Muscle of back (tissue), 13 donors: ENCODE measurements at places on chromosomes 3 and 15. TPM values are rescaled to one million over a fixed set of nuclear protein-coding genes. Genes with fewer than 3 reads are reported as not detected.

- no peak for DNase-seq
Observed at GRCh38 chr3:157469561-157470294, 33.1 kb downstream of the PTX3 start.

- DNase-seq: no peak
Observed at GRCh38 chr15:101269479-101270223, 7.6 kb downstream of the SELENOS start.

GRCh38 chr15:69107025-69107620 is 53.3 kb upstream of the GLCE start:
- no peak for DNase-seq

GRCh38 chr15:68696414-68697363 is 117.9 kb downstream of the CORO2B start:
- DNase-seq: no peak

- no peak for DNase-seq
Observed at GRCh38 chr3:186687120-186687651, 21.4 kb downstream of the HRG start.

DNA sequence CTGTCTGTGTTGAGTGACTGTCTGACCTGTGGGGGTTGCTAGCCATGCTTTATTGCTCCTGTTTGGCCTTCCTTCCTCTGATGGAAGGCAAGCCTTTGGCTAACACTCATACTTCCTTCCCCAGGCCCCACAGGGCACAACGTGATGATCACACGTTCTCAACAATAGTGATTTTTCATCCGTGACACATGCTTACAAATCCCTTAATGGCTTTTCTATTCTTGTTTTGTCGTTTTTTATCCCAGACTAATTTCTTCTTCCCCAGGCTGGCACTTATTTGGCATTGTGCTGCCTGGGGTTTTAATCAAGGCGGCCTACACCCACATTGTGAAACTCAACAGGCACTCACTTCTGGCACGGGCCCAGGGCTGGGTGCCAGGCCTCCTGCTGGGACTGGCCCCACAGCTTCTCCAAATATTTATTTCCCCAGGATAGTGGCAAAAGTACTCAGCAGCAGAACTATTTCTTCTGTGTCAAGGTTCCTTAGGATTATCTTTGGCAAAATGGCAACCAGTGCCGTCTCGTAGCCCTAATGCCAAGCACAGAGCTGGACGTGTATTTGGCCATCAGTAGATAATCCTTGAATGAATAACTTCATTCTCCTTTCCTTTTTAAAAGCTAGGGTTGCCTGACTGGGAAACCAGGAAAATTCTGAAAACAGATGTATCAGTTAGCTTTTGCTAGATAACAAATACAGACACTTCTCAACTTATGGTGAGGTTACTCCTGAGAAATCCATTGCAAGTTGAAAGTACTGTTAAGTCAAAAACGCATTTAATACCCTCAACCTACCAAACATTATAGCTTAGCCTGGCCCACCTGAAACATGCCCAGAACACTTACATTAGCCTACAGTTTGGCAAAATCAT is 30.6 kb downstream of the CMTM7 start:
- peak; percentile 43 for DNase-seq

DNA sequence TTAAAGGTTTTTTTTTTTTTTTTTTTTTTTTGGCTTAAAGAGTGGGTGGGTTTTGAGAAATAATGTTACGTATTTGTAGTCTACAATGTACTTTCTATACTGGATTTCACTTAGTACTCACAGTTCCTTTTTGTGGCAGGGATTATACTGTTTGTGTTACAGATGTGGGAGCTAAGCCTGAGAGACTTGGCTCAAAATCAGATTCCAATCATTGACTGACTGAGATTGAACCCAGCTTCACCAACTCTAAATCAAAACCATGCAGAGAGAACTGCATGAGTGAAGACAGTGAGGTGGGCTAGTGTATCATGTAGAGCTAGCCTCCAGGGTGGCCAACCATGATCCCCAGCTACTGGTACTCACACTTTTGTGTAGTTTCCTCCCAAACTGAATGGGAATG is 68.0 kb downstream of the TMEM108 start:
- no peak for DNase-seq

- DNase-seq: no peak
Observed at GRCh38 chr15:49174902-49175301, 4.9 kb downstream of the GALK2 start.

DNA sequence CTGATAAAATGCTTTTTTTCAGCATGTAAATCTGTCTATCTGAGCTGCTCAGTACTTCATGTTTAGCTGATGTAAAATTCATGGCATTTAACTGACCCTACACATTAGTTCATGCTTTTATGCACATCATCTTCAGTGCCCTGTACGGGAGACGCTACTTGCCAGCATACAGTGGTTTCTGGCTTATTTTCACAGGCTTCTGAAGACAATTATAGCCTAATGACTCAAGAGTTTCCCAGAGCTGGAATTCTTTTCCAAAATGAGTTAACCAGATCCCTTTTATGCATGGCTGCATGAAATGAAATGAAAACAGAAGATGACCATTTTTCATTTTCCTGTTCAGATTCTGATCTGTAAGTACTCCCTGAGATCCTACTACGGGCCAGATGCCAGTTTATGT is 1061.5 kb downstream of the ROBO2 start:
- DNase-seq: peak; percentile 78

GRCh38 chr3:182981038-182981380 is 671 bp upstream of the DCUN1D1 start:
- no peak for DNase-seq

DNA sequence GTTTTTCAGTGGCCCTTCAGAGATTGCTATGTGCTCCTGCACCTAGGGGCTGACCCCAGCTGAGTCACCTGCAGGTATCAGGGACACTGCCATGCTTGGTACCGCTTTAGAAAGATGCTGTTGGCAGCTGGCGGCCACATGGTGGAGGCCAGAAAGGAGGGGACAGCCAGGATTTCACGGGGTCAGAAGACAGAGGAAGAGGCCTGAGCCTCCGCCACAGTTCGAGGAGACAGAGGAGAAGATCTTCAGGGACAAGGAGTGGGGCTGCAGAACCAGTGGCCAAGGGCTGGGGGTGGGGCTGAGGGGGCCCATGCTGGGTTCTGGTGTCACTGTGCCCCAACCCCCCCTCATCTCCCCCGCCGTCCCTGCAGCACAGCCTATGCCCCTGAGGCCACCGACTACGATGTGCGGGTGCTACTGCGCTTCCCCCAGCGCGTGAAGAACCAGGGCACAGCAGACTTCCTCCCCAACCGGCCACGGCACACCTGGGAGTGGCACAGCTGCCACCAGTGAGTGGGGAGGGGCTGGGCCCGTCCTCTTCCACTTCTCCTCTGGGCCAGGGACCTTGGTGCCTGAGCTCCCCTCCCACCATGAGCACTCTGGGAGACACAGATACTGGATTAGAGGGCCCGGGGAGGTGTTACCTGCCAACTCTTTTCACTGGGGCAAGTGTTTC is 19.9 kb downstream of the LOXL1 start:
- no peak for DNase-seq

GRCh38 chr15:91605576-91605975 is 247.9 kb upstream of the SLCO3A1 start:
- no peak for DNase-seq

- no peak for DNase-seq
Observed at GRCh38 chr3:189300345-189300744, 128.6 kb downstream of the TPRG1 start.

DNA sequence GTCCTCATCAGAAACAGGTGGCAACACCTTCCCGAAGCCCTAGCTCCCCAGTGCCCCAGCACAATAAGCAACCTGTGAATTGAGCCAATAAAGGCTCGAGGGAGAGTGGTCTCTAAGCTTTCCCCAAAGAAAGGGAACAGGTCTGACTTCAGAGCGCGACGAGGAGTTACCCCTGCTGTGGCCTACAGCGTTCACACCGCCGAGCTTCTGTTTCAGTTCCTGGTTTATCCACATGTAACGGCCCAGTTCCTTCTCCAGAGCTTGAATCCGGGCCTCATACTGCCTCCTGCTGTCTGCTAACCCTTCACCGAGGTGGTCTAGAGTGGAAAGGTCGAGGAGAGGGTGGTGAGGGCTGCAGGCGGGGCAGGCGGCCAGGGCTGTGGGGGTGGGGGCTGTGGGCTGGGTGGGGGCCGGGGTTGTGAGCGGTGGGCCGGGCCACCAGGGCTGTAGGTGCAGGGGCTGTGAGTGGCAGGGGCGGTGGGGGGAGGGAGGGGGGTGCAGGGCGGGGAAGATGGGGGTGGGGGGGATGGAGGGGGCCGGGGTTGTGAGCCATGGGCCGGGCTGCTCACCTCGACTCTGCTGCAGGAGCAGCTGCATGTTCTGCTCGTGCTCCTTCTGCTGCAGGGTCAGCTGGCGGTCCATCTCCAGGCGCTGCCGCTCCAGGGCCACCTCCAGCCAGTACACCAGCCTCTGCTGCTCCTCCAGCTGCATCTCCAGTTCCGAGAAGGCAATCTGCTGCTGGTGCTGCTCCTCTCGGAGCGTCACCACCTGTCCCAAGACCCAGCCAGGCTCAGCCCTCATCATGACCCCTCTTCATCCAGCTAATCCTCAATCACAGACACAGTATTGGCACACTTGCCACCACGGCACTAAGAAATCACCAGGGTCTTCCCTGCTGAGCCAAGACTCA is 26.2 kb downstream of the KIF7 start:
- no peak for DNase-seq

DNA sequence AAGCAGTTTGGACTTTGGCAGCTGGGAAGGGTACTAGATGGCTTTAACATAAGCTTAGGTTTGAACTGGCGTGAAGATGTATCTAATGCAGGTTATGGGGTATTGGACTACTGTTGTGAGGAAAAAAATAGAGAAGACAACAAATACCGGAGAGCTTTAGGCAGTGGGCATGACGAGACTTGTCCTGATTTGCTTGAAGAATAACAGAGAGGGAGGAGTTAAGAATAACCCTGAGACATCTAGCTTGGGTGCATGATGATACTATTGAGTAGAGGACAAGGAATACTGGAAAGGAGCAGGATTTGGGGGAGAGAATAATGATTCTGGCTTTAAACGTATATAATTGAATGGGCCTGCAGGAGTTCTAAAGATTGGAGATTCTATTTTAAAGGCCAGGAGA is 249.5 kb upstream of the AZI2 start:
- no peak for DNase-seq

GRCh38 chr3:30069056-30069455 is 537.3 kb upstream of the TGFBR2 start:
- DNase-seq: no peak

GRCh38 chr3:84573962-84574361 is 384.8 kb upstream of the CADM2 start:
- no peak for DNase-seq

DNA sequence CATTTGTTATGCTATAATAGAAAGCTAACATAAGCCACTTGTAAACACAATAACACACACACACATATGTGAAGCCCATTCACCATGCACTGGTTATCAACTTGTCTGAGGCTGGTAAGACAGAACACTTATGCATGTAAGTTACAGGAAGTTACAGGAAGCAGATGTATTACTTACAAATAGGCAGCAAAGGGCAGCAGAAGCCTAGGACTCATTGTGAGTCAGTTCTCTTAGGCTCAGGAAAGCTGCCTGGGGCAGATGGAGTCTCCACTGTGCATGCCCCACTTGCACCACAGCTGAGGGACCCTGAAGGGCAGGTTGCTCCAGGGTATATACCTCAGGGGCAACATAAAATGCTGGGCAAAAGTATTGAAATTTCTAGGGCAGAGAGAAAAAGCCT is 748.8 kb upstream of the CCDC54 start:
- DNase-seq: no peak

- no peak for DNase-seq
Observed at GRCh38 chr3:142953443-142953842, 10.0 kb downstream of the PAQR9 start.

GRCh38 chr3:120752865-120753264 is 10.3 kb downstream of the GTF2E1 start:
- no peak for DNase-seq

DNA sequence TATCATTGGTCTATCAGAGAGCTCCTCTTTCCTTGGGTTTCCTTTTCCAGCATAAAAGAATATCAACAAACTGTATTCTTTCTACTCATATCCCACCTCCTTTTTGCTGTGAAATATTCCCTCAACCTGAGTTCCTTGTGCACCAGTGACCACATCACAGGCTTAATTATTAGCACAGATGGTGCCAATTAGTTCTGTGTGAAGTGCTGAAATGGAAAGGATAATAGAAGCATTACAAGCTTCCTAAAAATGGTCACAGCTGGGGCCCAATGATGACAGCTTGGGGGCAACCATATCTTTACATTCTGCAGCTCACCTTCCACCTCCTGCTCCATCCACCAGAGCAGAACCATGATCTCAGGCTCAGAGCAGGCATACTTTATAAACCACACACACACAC is 84.6 kb downstream of the ANO10 start:
- no peak for DNase-seq

DNA sequence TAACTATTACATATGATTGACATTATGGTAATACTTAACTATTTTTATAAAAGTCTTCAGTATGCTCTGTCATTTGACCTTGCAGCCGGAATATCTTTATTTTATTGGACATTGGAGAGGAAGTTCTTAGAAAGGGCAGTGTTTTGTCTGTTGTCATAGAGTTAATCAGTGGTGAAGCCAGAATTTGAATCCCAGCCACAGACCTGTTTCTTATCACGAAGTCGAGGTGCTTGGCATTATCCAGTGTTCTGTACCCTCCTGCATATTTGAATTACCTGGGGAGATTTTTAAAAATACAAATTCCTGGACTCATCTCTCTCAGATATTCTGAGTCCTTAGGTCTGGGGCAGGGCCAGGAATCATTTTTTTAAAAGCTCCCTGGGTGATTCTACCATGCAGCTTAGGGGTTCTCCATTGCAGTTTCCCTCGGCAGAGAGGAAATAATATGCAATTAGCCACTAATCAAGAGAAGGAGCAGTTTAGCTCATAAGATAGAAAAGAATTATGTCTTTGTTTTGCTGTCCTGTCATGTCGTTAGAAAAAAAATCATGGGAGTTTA is 195.6 kb upstream of the CFAP20DC start:
- DNase-seq: peak; percentile 26

The KBTBD13 gene
- 1.8 TPM for polyA plus RNA-seq

The ANKRD34C gene
- not detected for polyA plus RNA-seq

The VILL gene
- polyA plus RNA-seq: 5.2 TPM

The FHIT gene
- polyA plus RNA-seq: 8.0 TPM

The SLC30A4 gene
- polyA plus RNA-seq: 5.9 TPM

The ESYT3 gene
- polyA plus RNA-seq: 15.3 TPM

The LTF gene
- polyA plus RNA-seq: 3.9 TPM

The STRA6 gene
- polyA plus RNA-seq: 1.4 TPM

The ADAMTSL3 gene
- 57.2 TPM for polyA plus RNA-seq

The ADAMTS7 gene
- 14.5 TPM for polyA plus RNA-seq

The LRRC2 gene
- 4.5 TPM for polyA plus RNA-seq

The FBN1 gene
- 260 TPM for polyA plus RNA-seq

The NISCH gene
- polyA plus RNA-seq: 67.4 TPM

The PPM1L gene
- 7.3 TPM for polyA plus RNA-seq
